Heart right ventricle (tissue), 16 donors: ENCODE measurements at places on chromosomes 4 and X. TPM values are rescaled to one million over a fixed set of nuclear protein-coding genes. Genes with fewer than 3 reads are reported as not detected.

The DCX gene
- total RNA-seq: 0.08 TPM

The SMR3B gene
- total RNA-seq: not detected

- no peak overlapping the region for H3K27ac ChIP-seq
- DNase-seq: peak; percentile 7
- no peaks in the 10 kb centered on the region for H3K4me1 ChIP-seq
- H3K4me3 ChIP-seq: no peak overlapping the region
- H3K27me3 ChIP-seq: no peaks in the 10 kb centered on the region
- H3K36me3 ChIP-seq: no peaks in the 10 kb centered on the region
These were observed 108.4 kb upstream of the ZCCHC13 start for GRCh38 chrX:74195605-74196004.

DNA sequence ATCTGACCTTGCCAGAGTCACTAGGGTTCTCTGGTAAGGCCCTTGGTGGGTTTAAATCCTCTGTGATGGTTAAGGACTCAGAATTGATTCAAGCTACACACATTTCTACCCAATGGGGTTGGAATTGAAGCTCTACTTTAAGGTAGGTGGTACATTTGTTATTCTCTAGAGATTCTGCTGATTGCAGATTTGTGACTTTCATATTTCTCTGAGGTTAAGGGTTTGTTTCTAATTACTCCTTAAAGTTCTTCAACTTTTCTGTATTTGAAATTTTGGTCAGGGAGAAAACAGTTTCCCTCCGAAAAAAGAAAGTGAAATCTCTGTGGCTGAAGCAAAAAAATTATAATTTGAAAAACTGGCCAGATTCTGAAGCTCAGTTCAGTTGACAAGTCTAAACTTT, 25.8 kb upstream of the USP46 start:
- H3K27ac ChIP-seq: no peak overlapping the region
- no peak overlapping the region for H3K4me3 ChIP-seq
- DNase-seq: no peak
- H3K27me3 ChIP-seq: no peaks in the 10 kb centered on the region

GRCh38 chrX:154295664-154296310, at the start of gene TKTL1:
Gene TKTL1 (plus strand): TSS chrX:154295795. CDS start chrX:154295860, 65 bp downstream.
- no peaks in the 10 kb centered on the region for H3K4me1 ChIP-seq
- H3K27me3 ChIP-seq: no peaks in the 10 kb centered on the region
- no peak within 1 kb of the TSS for H3K4me3 ChIP-seq
- no peak for DNase-seq
- no peak within 1 kb of the TSS for H3K27ac ChIP-seq

- no peak overlapping the region for H3K27ac ChIP-seq
- no peaks in the 10 kb centered on the region for H3K4me1 ChIP-seq
- no peaks in the 10 kb centered on the region for H3K27me3 ChIP-seq
- H3K4me3 ChIP-seq: no peak overlapping the region
These were observed 36.3 kb downstream of the ATXN3L start for GRCh38 chrX:13283512-13283911.
